H9 (cell line): ENCODE measurements at places on chromosomes 12 and 14. TPM values are rescaled to one million over a fixed set of nuclear protein-coding genes. Genes with fewer than 3 reads are reported as not detected.

GRCh38 chr12:44519931-44520330 lies 356.2 kb downstream of the NELL2 start:
- H3K27me3 ChIP-seq: no peaks in the 10 kb centered on the region
- no peak overlapping the region for H3K27ac ChIP-seq
- 0 out of 2 replicates have a peak, but pooled peaks cover 2% of the 10 kb centered on the region for H3K36me3 ChIP-seq

- peaks cover 5% of the 10 kb centered on the region for H3K36me3 ChIP-seq
- DNase-seq: no peak
- peaks cover 2% of the 10 kb centered on the region; the same call in 1 of the 2 replicates for H3K4me1 ChIP-seq
Measured at GRCh38 chr12:71315328-71315985, 124.1 kb upstream of the LGR5 start.

- no peak for DNase-seq
- H3K36me3 ChIP-seq: no peaks in the 10 kb centered on the region
- no peak overlapping the region for H3K4me3 ChIP-seq
- H3K27me3 ChIP-seq: no peaks in the 10 kb centered on the region
- no peaks in the 10 kb centered on the region; the same call in 1 of the 2 replicates for H3K4me1 ChIP-seq
- H3K27ac ChIP-seq: no peak overlapping the region
Measured at GRCh38 chr14:94021416-94022157, 4.6 kb upstream of the OTUB2 start.

GRCh38 chr14:58533446-58533845 lies 104.3 kb upstream of the DACT1 start:
- no peaks in the 10 kb centered on the region for H3K4me1 ChIP-seq
- H3K27me3 ChIP-seq: no peaks in the 10 kb centered on the region
- no peaks in the 10 kb centered on the region; the same call in 1 of the 3 replicates for H3K36me3 ChIP-seq
- H3K4me3 ChIP-seq: no peak overlapping the region
- DNase-seq: no peak

DNA sequence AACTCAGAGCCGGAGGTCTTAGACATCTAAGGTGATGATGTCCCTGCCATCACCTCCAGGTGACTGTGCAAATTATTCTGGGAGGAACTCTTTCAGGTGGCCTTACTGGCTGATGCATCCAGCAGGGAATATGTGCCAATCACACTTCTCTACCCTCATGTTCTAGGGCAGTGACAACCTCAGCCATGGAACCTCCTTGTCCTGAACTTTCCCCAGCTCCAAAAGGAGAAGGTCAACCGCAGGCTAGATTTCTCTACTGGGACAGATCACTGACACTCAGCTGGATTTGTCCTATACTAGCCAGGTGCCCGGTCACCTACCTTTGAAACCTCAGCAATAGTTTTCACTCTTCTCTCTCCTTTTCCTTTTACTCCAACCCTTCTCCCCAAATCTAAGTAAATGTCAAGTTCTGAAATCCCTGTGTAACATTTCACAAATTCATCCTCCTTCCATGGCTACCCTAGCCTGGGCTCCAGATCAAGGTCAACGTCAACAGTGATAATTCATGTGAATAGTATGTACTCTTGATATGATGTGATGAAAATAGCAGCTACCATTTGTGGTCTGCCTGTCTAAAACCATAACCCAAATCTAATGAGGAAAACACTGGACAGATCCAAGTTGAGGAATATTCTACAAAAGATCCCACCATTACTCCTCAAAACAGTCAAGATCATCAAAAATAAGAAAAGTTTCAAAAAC lies 115.0 kb upstream of the EGLN3 start:
- no peaks in the 10 kb centered on the region for H3K4me1 ChIP-seq
- H3K27me3 ChIP-seq: no peaks in the 10 kb centered on the region; the same call in 1 of the 2 replicates
- H3K36me3 ChIP-seq: no peaks in the 10 kb centered on the region
- H3K4me3 ChIP-seq: no peak overlapping the region

GRCh38 chr12:43462080-43462479 lies 89.9 kb downstream of the ADAMTS20 start:
- H3K27ac ChIP-seq: no peak overlapping the region
- H3K27me3 ChIP-seq: no peaks in the 10 kb centered on the region
- H3K4me1 ChIP-seq: no peaks in the 10 kb centered on the region

DNA sequence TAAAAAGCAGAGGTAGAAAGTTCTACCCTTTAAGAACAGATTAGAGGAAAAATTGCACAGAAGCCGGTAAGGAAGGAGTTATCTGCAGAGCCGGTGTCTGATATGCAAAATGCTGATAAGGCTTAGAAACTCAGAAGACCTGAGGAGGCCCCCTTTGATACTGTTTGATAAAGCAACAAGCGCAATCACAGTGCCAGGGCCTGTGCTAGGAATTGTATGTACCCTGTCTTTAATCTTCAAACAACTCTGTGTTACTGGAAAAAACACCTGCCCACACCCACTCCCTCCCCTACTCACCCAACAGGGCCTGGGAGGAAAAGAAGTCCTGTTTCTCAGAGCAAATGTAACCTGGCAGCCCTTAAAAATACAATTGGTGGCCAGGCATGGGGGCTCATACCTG lies 112.7 kb upstream of the FUT8 start:
- H3K27ac ChIP-seq: no peak overlapping the region
- no peak for DNase-seq
- no peaks in the 10 kb centered on the region for H3K27me3 ChIP-seq
- H3K4me3 ChIP-seq: no peak overlapping the region

GRCh38 chr12:14950982-14951746 lies 10.2 kb downstream of the ARHGDIB start:
- peak; percentile 70 for DNase-seq
- no peaks in the 10 kb centered on the region for H3K27me3 ChIP-seq
- peaks cover 7% of the 10 kb centered on the region; the same call in 1 of the 2 replicates for H3K4me1 ChIP-seq

DNA sequence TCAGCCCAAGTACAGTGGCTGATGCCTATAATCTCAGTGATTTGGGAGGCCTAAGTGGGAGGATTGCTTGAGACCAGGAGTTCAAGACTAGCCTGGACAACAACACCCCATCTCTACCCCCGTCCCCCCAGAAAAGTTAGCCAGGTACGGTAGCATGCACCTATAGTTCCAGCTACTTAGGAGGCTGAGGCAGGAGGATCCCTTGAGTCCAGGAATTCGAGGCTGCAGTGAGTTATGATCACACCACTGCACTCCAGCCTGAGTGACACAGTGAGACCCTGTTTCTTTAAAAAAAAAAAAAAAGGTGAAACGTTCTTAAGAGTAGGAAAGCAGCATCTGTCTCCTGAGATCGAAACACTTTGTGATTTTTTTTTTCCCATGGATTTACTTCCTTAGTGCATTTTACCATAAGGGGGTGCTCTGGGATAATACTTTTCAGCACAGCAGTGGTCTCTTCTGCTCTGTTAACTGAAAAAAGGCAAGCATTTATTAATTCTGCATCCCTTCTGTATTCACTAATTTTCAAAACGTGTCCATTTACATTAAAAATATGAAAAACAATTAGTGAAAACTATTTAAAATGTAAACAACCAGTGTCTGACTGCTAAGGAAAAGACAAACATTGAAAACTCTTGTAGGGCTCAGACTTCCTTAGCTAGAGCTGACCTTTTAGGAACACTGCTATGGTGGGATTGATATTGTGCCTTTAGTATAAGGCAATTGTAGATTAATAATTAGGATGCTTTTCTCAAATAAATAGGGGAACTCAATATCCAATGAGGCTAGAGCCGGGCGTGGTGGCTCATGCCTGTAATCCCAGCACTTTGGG lies 31.2 kb upstream of the USP44 start:
- no peak overlapping the region for H3K4me3 ChIP-seq
- no peak overlapping the region for H3K27ac ChIP-seq
- no peaks in the 10 kb centered on the region for H3K27me3 ChIP-seq
- no peaks in the 10 kb centered on the region for H3K36me3 ChIP-seq
- H3K4me1 ChIP-seq: no peaks in the 10 kb centered on the region

GRCh38 chr14:55103971-55104954 lies 24.8 kb upstream of the LGALS3 start:
- H3K27ac ChIP-seq: no peak overlapping the region
- H3K4me3 ChIP-seq: no peak overlapping the region
- no peaks in the 10 kb centered on the region; the same call in 2 of the 3 replicates for H3K36me3 ChIP-seq
- peaks cover 14% of the 10 kb centered on the region; the same call in 1 of the 2 replicates for H3K4me1 ChIP-seq

DNA sequence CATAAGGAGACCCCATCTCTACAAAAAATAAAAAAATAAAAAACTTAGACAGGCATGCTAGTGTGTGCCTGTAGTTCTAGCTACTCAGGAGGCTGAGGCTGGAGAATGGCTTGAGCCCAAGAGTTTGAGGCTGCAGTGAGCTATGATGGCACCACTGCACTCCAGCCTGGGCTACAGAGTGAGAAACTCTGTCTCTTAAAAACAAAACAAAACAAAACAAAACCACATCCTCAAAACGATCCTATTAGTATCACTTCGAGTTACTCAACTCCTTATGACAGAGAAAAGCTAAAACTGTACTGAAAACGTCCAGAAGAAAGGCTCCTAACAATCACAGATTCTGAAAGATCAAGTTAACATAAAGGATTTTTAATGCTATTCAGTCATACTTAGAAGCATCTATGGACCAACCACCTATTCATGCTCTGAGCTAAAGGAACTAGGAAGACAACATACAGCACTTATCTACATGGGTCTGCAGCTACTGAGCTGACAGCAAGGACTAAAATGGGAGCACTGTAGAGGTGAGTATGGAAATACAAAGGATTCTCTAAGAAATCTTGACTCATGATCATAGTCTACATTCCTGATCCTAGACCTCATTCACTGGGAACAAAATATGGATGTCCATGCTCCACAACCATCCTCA lies 75.3 kb upstream of the DUSP6 start:
- H3K36me3 ChIP-seq: no peaks in the 10 kb centered on the region
- no peak for DNase-seq
- H3K27ac ChIP-seq: no peak overlapping the region
- no peaks in the 10 kb centered on the region for H3K27me3 ChIP-seq
- no peaks in the 10 kb centered on the region for H3K4me1 ChIP-seq

- no peaks in the 10 kb centered on the region for H3K27me3 ChIP-seq
- H3K36me3 ChIP-seq: peaks cover 12% of the 10 kb centered on the region
- no peak overlapping the region for H3K27ac ChIP-seq
- DNase-seq: no peak
- H3K4me1 ChIP-seq: no peaks in the 10 kb centered on the region
Measured at GRCh38 chr12:12845794-12846243, 32.7 kb downstream of the DDX47 start.

DNA sequence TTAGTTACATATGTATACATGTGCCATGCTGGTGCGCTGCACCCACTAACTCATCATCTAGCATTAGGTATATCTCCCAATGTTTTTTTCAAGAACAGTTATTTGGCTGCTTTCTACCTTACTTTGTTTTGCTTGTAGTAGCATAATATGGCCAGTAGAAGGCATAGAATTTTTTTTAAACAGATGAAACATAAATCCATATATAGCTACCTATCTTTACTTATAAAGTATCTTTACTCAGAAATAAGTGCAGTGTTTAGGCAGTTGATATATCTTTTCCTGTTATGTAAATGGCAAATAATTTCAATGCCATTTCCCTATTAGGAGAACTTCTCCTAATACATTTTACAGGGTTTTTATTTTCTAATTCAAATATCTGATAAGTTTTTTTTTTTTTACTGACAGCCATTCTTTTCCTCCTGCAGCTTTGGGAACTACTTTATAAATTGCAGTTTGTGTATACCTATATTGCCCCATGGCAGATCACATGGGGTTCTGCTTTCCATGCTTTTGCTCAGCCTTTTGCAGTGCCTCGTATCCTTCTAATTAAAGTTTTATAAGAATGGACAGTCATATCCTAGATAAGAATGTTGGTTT lies 143.1 kb downstream of the PCNX1 start:
- H3K27ac ChIP-seq: no peak overlapping the region
- H3K36me3 ChIP-seq: peaks cover 8% of the 10 kb centered on the region; the same call in 2 of the 3 replicates
- no peaks in the 10 kb centered on the region for H3K4me1 ChIP-seq
- no peaks in the 10 kb centered on the region for H3K27me3 ChIP-seq
- DNase-seq: no peak

GRCh38 chr12:122139266-122139665 lies 34.8 kb downstream of the IL31 start:
- DNase-seq: no peak
- no peaks in the 10 kb centered on the region for H3K27me3 ChIP-seq
- peaks cover 55% of the 10 kb centered on the region for H3K36me3 ChIP-seq
- H3K4me1 ChIP-seq: no peaks in the 10 kb centered on the region
- no peak overlapping the region for H3K27ac ChIP-seq

GRCh38 chr12:53208877-53209463 lies 1.9 kb upstream of the ITGB7 start:
- H3K27me3 ChIP-seq: no peaks in the 10 kb centered on the region
- H3K4me3 ChIP-seq: no peak overlapping the region
- peaks cover 5% of the 10 kb centered on the region; the same call in 1 of the 2 replicates for H3K4me1 ChIP-seq
- no peak overlapping the region for H3K27ac ChIP-seq
- peaks cover 20% of the 10 kb centered on the region; the same call in 2 of the 3 replicates for H3K36me3 ChIP-seq

- H3K27me3 ChIP-seq: no peaks in the 10 kb centered on the region
- peaks cover 1% of the 10 kb centered on the region; the same call in 2 of the 3 replicates for H3K36me3 ChIP-seq
- peak; percentile 91 for DNase-seq
- peak overlapping the region; percentile 61 for H3K4me3 ChIP-seq
- H3K4me1 ChIP-seq: peaks cover 3% of the 10 kb centered on the region; the same call in 1 of the 2 replicates
- no peak overlapping the region for H3K27ac ChIP-seq
Measured at GRCh38 chr12:115916910-115917668, 360.4 kb downstream of the MED13L start.

DNA sequence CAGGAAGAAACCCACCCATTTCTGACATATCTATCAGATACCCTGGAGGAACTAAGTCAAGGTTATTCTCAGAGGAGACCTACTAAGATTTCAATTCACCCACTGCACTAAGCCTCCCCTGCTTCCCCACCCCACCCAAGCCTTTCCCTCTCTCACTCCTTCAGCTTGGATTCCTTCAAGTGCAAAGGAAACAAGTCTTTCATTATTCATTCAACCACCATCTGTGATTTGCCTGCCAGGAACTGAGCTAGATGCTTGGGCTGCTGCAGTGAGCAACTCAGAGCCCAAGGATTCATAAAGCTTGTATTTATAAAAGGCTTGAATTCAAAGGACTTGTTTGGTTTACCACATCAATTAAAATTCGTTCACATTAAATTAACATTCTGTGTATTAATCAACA lies 161.3 kb downstream of the GXYLT1 start:
- no peak overlapping the region for H3K27ac ChIP-seq
- H3K4me1 ChIP-seq: no peaks in the 10 kb centered on the region
- no peaks in the 10 kb centered on the region for H3K27me3 ChIP-seq
- H3K4me3 ChIP-seq: no peak overlapping the region

DNA sequence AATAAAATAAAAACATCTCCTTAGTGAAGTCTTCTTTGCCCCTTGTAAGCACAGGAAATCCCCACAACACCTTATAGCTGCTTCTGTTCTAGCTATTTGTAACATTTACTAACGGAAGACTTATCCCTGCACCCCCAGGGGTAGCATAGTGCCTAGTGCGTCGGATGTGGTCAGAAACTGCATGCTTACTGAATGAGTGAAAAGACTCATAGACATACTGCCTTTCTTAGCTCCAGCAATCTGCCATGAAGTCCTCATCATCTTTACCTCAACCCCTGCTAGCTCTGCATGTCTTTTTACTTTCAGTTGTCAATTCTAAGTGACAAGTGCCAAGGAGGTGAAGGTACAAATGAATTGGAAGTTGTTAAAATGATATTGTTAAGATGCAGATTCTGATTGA lies 12.9 kb downstream of the RIOX1 start:
- H3K4me3 ChIP-seq: no peak overlapping the region
- no peaks in the 10 kb centered on the region for H3K27me3 ChIP-seq
- peaks cover 5% of the 10 kb centered on the region; the same call in 1 of the 2 replicates for H3K4me1 ChIP-seq
- H3K27ac ChIP-seq: no peak overlapping the region
- H3K36me3 ChIP-seq: peaks cover 25% of the 10 kb centered on the region
- no peak for DNase-seq

Gene VRTN
- total RNA-seq: 104 and 105 TPM in 2 replicates

Gene BBS10
- 6.6 and 6.9 TPM in 2 replicates for total RNA-seq

Gene ARHGDIB
- 0.29 and 0.44 TPM in 2 replicates for total RNA-seq

Gene KCNC2
- not detected in 2 replicates for total RNA-seq

Gene GUCY2C
- total RNA-seq: 1.3 and 1.9 TPM in 2 replicates

Gene RNASE7
- not detected in 2 replicates for total RNA-seq

Gene SERPINA3
- total RNA-seq: not detected in 2 replicates

Gene PKP2
- total RNA-seq: 18.2 and 18.4 TPM in 2 replicates

Gene C14orf180
- total RNA-seq: not detected in 2 replicates

Gene PRIMA1
- 1.7 and 2.3 TPM in 2 replicates for total RNA-seq

Gene ASCL1
- total RNA-seq: 0.20 TPM in 1 of 2 replicates, not detected in the other
